Left hindlimb (tissue), 1 donor: ENCODE measurements at places on chromosomes 11 and 22.

GRCh38 chr11:103109818-103110388 lies 677 bp downstream of the DYNC2H1 start:
- no peak for DNase-seq

- DNase-seq: no peak
Measured at GRCh38 chr11:43922295-43922648, 20.2 kb upstream of the C11orf96 start.

DNA sequence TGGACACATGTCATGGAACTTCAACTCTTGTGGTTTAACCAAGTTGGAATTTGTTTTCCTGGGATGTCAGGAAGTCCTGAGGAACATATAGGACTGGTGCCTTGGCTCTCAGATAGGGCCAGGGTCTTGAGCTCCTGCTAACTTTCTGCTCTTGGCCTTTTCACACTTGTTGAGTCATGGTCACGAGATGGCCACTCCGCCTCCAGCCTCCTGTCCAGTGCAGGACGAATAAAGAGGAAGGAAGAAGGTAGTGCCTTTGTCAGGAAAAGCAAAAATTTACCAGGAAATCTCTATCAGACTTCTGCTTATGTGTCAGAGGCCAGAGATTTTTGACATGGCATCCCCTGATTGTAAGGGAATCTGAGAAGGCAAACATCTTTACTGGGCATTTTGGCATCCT lies 89.1 kb upstream of the ARHGAP20 start:
- DNase-seq: no peak

DNA sequence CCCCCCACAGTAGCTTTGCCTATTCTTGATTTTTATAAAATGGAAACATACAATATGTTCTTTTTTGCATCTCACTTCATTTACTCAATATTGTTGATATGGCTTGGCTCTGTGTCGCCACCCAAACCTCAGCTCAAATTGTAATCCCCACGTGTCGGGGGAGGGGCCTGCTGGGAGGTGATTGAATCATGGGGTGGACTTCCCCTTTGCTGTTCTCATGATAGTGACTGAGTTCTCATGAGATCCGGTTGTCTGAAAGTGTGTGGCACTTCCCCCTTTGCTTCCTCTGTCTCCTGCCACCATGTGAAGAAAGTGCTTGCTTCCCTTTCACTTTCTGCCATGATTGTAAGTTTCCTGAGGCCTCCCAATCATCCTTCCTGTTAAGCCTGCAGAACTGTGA lies 431.3 kb downstream of the MN1 start:
- no peak for DNase-seq

GRCh38 chr22:25114369-25115362 lies 85.0 kb upstream of the CRYBB3 start:
- DNase-seq: no peak
